ENCODE measurements at places on chromosomes 11 and 22.

GRCh38 chr22:35766654-35767580 is 49.2 kb downstream of the APOL5 start:
- DNase-seq = no peak

GRCh38 chr11:10233581-10233980 is 60.4 kb downstream of the SBF2 start:
- no peak for DNase-seq

- DNase-seq = no peak
Observed at GRCh38 chr11:70780246-70780535, 381.9 kb downstream of the CTTN start.

DNA sequence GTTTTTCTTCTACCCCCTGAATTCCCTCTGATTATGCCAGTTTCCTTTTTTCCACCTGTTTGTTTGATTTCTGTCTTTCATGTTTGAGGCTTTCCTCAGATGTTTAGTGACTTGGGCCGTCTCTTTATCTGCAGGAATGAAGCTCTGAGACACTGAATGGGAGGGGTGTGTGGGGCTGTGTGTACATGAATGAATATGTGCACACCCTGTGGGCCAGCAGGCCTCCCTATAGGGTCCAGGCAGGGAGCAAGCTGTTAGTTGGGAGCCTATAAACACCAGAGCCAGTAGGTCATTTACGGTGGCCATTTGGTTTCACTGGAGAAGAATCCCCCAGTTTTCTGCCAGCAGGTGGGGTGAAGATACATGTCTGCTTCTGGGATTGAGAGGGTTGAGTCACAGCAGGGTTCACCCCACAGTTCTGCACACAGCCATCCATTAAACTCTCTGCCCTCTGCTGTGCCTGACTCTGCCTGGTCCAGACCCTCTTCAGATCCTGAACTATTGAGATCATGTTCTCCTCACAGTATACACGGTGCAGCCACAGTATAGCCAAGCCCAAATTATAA is 34.8 kb downstream of the BARX2 start:
- DNase-seq = no peak

GRCh38 chr22:35310556-35311550 is 11.2 kb downstream of the TOM1 start:
- DNase-seq = no peak
